ENCODE measurements at places on chromosomes 1 and 21.

DNA sequence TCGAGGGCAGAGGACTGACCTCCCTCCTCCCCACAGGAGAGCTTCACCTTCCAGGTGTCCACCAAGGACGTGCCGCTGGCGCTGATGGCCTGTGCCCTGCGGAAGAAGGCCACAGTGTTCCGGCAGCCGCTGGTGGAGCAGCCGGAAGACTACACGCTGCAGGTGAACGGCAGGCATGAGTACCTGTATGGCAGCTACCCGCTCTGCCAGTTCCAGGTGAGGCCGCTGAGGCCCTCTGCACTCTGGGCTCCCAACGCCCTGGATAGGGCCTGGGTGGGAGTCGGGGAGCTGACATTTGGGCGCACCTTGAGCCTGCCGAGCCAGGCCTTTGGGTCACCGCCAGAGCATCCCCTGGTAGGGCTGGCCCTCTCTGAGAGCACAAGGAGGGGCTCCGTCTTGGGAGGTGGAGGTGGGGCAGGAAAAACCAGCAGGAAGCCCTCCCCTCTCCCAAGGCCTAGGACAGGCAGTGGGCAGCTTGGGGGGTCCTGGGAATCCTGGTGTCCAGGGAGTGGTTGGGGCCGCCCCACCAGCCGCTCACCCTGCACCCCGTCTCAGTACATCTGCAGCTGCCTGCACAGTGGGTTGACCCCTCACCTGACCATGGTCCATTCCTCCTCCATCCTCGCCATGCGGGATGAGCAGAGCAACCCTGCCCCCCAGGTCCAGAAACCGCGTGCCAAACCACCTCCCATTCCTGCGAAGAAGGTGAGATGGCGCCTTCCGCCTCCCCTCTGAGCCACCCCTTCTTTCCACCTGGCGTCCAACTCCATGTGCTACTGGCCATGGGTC is 65.1 kb downstream of the PIK3CD start:
- no peak for DNase-seq

DNA sequence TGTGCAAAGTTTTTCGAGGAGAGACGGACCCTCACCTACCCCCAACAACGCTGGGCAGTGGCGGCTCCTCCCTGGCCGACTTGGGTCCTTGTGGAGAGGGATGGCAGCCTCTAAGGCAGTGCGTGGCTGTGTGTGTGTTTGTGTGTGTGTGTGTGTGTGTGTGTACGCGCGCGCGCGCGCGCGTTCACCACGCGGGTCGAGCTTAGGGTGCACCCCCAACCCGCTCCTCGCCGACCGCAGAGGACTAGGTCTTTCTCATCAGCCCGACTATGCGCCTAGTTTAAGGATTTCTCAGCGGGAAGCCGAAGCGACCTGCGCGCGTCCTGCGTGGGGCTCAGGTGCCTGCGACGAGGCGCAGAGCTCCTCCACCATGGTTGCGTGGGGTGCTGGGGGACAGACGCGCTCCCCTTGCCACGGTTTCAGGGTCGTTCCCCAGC is 940 bp downstream of the SOX13 start:
- no peak for DNase-seq

DNA sequence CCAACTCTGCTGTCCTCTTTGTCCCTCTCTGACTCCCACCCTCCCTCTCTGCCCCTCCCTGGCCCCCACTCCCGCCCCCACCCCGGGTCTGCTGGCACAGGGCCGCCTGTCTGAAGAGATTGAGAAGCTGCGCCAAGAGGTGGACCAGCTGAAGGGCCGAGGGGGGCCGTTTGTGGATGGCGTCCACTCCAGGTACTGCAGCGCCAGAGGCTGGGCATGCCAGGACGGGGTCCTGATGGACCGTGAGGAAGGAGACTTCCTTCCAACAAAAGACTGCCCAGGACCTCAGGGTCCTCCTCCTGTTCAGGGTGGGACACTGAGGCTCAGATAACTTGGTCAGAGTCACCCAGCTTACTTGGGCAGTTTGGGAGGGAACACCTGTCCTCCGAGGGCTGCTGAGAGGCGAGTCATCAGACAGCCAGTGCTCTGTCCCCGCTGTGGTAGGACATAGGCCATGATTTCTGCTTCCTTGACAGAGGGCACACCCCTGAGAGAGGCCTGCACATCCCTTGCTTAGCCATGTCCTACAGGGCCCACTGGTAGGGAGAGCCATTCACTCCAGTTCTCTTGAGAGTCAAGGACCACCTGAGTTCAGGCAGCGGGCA is 23.4 kb downstream of the PPFIA4 start:
- DNase-seq: no peak

DNA sequence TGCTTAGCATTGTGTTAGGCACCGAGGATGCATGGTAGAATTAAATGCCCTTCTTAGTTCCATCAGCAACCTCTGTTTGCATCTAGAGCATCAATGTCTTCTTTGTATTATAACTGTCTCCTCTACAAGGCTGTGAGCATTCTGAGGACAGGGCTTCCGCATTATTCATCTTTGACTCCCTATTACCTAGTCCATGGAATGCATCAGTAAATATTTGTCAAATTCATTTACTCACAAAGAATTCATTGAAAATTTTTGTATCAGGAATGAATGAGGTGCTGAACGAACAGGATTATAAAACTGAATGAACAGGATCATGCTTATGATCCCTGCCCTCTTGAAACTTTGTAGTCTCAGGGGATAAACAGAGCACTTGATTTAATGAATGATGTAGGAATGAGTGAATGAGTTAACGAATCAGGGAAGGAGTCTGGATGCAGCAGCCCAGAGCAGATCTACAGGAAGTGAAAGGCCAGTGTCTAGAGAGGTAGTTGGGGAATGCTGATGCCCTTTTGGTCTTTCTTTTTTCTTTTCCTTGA is 2.8 kb downstream of the RHBDL2 start:
- DNase-seq: no peak

DNA sequence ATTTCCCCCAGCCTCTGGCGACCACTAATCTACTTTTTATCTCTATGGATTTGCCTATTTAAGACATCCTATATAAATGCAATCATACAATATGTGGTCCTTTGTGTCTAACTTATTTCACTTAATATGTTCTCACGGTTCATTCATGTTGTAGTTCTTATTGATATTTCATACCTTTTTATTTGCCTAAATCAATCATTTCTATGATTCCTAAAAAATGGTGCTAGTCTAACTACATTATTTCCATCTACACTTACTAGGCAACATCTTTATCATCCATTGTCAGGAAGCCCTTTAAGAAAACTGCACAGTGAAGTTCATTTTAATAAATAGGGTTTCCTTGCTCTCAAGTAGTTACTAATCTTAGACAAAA is 380 bp upstream of the FBXO28 start:
- no peak for DNase-seq
